ENCODE measurements at places on chromosomes 5 and 9. TPM values are rescaled to one million over a fixed set of nuclear protein-coding genes. Genes with fewer than 3 reads are reported as not detected.

The SLC6A19 gene
- total RNA-seq, result not detected

The PCDHA3 gene
- 0.32 TPM for total RNA-seq

DNA sequence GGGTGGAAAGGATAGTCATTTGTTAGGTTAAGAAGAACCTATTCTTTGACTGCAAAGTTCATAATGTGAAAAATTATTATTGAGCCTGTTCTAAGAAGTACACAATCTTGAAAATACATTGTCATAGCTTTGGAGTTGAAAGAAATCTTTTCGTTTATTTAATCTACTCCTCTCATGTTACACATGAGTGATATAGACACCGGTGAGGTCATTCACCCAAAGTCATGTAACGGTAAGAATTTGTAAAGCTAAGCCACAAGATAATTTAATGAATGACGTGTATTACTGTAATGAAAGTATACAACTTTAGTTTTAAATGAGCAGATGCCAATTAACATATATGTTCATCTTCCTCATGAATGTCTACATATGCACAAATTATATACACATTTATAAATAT lies 284.1 kb upstream of the PDE4D start:
- no peak for DNase-seq

The ZBTB5 gene
- total RNA-seq, result 21.6 TPM

The GRIN1 gene
- 0.14 TPM for total RNA-seq

Measured in neural crest cell (in vitro differentiated cells).